Germinal center (tissue), 1 donor: ENCODE measurements at places on chromosomes 12 and 14.

- DNase-seq: no peak
Measured at GRCh38 chr12:112676507-112676906, 115.0 kb upstream of the RPH3A start.

GRCh38 chr14:101602466-101602840 lies 41.2 kb downstream of the DIO3 start:
- DNase-seq: no peak

GRCh38 chr14:39426605-39427004 lies 5.6 kb downstream of the FBXO33 start:
- no peak for DNase-seq

- DNase-seq: peak; percentile 82
Measured at GRCh38 chr14:90235179-90235976, 21.0 kb upstream of the PSMC1 start.

GRCh38 chr14:61107869-61108493 lies 126.9 kb downstream of the SLC38A6 start:
- no peak for DNase-seq

GRCh38 chr14:23217032-23218020 lies 20.4 kb upstream of the RNF212B start:
- no peak for DNase-seq

GRCh38 chr12:95169368-95169767 lies 47.9 kb downstream of the FGD6 start:
- DNase-seq: no peak

GRCh38 chr12:47739979-47740378 lies 14.7 kb upstream of the ENDOU start:
- DNase-seq: peak; percentile 73

GRCh38 chr12:85920324-85920947 lies 46.3 kb downstream of the NTS start:
- DNase-seq: no peak

DNA sequence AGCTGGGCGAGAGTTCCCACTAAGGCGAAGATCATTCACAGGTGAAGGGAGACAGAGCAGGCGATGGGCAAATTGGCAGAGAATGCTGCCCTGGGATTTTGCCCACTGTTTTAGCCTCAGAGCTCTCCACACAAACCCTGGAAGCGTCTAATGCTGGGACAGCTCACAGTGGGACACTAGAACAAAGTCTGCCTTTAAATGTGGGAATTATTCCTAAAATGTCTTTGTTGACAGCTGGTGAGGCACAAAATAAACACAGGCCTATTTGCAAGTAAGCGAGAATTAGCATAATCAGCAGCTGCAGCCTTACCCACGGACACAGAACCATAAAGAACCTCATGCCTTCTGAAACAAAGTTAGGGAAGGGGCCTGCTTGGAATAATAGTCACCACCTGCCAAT lies 824.5 kb downstream of the AACS start:
- DNase-seq: no peak

DNA sequence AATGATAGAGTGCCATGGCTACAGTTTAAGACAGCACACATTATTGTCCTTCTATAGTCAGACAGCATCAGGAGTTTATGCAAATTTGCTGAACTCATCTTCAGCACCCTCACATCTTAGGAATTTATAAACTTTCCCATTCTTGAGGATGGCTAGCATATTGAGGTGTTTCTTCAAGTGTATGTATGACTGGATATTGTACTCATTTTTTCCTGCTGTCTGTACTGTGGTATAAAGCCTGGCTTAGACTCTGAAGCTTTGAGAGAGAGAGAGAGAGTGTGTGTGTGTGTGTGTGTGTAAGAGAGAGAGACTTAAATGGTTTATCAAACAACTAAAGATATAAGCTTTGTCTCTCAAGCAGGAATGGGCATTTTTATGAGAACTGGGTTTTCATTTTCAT lies 161.6 kb downstream of the PIK3C2G start:
- DNase-seq: no peak

DNA sequence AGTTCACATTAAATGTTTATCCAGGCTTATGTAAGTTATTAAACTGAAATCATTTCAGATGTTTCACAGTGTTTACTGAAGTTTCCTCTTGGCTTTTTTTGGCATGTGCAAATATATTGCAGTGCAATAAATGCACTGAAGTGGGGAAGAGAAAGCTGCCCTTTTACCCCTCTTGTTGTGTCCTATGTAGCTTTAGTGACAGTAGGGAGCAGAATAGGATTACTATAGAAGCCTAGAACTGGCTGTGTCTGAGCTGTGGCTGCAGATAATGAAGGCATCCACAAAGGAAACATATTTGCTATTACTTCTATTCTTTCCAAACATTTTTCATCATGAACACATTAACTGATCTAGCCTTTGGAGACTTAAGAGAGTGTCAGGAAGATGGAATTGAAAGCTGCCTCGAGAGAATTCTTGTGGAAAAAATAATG lies 24.1 kb upstream of the CNTN1 start:
- no peak for DNase-seq

DNA sequence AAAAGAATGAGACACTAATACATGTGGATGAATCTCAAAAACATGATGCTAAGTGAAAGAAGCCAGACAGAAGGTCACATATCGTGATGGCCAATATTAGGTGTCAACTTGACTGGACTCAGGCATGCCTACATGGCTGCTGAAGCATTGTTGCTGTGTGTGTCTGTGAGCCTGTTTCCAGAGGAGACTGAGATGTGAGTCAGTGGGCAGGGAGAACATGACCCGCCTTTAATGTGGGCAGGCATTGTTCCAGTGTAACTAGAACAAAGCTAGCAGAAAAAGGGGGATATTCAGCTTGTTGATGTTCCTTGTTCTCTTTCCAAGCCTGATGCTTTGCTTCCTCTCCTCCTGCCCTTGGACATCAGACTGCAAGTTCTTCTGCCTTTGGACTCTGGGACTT lies 47.6 kb downstream of the DCAF5 start:
- DNase-seq: no peak

GRCh38 chr14:35814371-35815005 lies 5.4 kb upstream of the RALGAPA1 start:
- DNase-seq: peak; percentile 39

DNA sequence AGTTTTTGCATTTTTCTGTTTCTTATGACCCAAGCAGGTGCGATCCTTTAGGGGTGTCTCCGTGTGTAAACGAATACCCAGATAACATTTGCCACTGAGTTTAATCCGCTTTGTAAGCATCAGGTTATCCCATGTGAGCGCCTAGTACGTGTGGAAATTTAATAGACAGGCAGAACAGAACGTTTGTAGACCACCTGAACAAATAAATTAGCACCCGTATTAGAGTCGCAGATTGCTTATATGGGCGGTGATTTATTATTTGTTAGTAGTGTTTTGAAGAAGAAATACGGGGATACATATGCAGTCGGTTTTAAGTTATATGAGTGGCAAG lies 325 bp downstream of the C12orf60 start:
- DNase-seq: no peak

DNA sequence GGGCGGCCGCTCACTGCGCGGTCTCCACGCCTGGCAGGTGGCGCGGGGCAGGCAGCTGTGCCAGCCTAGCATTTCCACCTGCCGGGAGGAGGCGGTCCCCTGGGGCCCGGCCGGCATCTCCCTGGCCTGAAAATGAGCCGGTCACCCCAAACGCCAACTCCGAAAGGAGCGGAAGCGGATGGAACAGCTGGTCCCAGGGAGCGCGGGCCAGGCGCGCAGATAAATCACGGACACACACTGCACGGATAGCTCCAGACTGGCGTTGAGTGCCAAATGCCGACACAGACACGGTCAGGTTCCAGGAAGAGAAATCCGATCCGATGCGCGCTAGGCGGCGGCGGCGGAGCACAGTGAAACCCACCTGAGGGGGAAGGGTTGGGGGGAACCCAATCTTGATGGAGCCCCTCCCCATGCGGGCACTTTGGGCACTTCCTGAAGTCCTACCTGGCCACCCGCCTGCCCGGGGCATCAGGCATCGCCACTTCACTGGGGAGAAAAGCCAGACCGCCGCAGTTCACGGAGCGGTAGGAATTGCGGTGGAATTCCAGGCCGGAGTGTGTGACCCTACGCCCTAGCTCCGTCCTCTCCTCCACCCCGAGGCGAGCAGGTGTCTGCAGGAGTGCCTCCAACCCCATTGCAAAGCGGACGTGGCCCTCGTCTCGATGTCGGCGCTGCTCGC lies 624 bp upstream of the PLEKHD1 start:
- peak; percentile 23 for DNase-seq

DNA sequence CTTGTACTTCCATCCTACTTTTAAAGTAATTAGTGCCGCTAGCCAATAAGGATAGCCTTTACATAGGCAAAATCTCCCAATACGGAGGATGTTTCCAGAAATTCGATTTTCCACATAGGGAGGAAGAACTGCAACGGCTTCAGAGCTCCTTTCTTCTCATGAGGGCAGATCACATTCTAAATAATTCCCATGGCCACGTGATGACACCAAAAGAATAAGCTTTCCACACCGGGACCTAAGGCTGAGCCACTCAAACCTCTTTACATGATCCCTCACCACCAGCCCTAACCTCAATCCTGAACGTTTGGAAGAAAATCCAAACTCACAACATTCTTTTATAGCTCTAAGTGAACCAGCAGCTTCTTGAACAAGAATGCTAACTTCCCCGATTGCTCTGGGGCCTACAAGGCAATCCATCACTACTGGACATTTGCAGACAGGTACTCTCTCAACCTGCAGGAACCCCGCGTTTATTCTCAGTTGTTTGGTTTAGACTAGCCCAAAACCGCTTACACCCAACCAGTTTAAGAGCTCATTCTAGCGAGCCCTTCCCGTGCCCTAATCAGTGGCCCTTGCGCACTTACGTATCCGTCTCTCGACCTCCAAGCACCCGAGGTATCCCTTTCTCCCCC lies 884 bp downstream of the CAPRIN2 start:
- DNase-seq: no peak

DNA sequence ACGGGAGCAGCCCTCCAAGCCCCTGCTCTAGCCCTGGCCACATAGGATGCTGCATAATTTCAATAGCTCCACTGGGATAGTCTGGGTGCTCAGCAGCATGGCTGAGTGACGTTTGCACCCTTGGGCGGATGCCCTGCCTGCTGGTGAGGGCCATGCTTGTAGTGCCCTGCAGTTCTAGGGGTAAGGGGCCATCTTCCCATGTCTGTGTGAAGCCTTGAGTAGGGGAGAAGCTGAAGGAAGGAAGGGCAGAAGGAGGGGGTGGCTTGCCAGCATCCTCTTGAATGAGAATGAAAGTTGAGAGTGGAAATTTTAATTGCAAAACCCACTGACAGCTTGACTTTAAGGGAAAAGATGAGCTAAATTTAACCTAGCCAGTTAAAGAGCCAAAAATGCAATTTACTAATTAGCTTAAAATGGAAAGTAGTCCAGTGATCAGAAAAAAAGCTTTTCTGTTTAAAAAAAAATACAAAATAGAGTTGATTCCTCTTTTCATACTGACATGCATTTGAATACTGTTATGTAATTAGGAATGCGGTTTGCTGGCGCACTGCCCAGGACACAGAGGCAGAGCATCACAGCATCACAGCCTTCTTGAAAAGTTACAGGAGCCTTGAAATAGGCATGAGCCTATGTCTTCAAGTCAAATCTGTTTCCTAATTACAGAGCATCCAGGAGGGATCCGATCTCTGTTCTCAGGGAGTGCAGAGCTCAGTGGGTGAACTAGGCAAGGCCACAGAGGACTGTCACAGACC lies 18.5 kb upstream of the EML1 start:
- no peak for DNase-seq

- no peak for DNase-seq
Measured at GRCh38 chr14:97943619-97944018, 1146.4 kb downstream of the VRK1 start.

DNA sequence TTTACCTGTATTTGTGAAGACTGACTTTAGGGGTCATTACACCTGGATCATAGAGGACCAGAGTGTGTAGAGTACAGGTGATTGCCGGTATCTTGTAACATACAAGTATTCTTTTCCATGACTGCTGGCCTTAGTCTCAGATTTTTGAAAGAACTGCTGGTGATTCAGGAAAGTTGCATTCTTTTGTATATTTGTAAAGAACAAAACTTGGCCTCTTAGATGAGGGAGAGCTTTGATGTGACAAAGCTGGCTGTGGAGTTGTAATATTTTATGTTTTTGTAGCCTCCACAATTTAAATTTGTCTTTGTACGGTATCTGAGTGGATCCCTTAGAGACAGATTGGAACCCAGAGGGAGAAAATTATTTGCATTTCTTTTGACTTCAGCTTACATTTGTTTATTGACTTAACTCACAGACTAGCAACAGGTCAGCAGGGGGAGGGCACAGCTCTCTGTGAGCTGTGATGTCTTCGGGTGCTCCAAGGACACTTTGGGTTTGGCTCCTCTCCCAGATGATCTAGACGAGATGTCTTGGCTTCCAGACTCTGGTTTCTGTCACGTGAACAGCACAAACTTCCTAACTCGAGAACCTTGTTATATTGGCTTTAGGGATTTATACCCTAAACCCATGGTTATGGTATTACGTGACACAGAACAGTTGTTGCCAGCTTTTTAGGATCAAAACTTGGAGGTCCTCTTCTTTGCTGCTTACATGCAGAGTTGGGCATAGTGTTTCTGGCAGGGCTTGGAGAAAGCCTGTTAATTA lies 65.9 kb downstream of the DAAM1 start:
- no peak for DNase-seq

DNA sequence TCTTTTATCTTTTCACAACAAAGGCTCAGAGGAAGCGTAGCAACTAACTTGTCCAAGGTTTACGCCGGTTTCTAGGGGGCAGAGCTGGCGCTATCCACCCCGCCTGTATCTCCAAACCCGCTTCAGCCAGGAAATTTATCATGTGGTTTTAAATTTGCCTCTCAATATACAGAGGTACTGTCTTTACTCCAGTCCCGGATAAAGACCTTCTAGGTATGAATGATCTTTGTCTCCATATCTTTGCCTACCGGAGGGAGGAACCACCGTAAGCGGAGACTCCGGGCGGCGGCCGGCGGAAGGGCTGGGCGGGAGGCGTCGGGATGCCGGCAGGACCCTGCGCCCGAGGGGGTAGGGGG lies 693 bp upstream of the RIMKLB start:
- DNase-seq: peak; percentile 15

GRCh38 chr12:131788070-131788469 lies 40.1 kb upstream of the MMP17 start:
- DNase-seq: no peak

- no peak for DNase-seq
Measured at GRCh38 chr14:94171208-94171607, 2.9 kb upstream of the PPP4R4 start.

DNA sequence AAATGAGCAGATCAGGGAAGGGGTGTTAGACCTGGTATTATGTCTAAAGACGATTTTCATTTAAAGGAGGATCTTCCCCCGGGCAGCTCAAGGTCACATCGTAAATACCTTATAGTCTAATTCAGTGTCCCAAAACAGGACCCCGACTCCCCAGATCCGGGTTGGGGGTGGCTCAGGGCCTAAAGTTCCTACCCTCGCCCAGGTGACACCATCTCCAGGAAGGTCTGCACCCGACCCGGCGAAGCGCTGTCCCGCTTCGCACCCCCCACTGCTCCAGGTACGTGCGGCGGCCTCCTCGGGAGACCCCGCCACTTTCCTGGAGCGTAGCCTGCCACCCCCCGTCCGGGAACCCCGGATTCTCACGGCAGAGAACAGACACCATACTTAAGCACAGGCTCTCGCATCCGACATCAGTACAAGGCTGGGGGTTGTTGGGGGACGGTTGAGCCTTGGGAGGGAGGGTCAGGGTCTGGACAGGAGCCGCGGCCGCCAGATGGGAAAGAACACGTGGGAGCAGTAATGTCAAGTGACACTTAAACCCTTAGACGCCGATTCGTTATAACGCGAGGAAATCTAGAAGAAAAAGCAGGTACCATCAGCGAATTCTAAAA lies 556 bp downstream of the TIMM9 start:
- DNase-seq: peak; percentile 43
